ENCODE measurements at places on chromosomes 6 and 20.

DNA sequence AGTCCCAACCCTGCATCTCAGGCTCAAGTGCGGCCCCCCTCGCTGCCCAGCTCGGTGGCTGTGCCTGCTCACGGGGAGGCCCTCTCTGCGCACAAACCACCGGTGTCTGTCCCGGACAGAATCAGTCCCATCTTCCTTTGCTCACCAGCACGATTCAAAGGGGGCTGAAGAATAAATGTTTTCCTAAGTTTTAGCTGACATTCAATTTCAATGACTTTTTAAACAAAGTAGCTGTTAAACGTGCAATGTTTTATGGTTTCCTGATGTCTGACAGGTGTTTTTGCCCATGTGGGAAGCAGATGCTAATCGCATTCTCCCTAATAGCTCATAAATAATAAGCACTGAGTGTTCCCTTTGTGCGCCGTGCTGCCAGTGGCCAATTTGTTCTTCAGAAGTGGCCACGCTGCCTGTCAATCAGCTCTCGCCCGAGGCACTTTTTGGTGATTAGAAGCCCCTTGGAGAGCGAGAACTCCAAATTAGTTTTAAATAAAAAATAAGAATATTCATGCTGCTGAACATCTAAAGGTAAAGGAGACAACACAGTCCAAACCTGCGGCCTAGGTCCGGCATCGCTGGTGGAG, 26.3 kb downstream of the BHLHE23 start:
- no peak for DNase-seq

- no peak for DNase-seq
Measured at GRCh38 chr6:115078555-115078954, 735.7 kb upstream of the HS3ST5 start.

- no peak for DNase-seq
Measured at GRCh38 chr6:1482381-1483166, 93.2 kb downstream of the FOXF2 start.

GRCh38 chr6:30820193-30820592, 64.1 kb upstream of the DDR1 start:
- DNase-seq: no peak

GRCh38 chr6:39367700-39368099, 45.2 kb upstream of the KCNK16 start:
- no peak for DNase-seq

- DNase-seq: no peak
Measured at GRCh38 chr6:21208796-21209186, 384.8 kb upstream of the SOX4 start.

DNA sequence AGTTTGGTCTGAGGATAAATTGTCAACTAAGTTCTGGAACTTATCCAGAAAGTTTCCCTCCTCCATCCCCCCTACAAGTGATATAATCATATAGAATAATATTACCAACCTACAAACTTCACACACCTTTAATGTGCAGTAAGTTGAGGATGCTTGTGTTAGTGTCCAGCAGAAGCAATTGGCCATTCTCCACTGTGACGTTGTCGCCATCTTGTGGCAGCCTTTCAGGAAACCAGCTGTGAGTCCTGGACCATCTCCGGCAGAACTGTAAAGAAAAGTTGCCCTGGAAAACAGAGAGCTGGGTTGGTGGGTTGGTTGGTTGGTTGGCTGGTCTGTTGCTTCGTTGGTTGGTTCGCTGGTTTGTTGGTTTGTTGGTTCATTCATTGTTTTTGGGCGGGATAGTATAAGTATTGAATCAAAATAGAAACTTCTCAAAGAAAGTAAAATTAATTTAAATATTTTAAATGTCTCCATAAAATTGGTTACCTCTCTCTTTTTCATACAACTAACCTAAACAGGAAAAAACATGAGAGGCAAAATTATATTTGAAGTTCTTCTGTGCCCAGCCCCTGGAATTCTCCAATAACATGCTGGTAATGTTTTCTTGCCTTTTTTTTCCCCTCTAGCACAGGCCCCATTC, 127.5 kb downstream of the PKHD1 start:
- peak; percentile 70 for DNase-seq

DNA sequence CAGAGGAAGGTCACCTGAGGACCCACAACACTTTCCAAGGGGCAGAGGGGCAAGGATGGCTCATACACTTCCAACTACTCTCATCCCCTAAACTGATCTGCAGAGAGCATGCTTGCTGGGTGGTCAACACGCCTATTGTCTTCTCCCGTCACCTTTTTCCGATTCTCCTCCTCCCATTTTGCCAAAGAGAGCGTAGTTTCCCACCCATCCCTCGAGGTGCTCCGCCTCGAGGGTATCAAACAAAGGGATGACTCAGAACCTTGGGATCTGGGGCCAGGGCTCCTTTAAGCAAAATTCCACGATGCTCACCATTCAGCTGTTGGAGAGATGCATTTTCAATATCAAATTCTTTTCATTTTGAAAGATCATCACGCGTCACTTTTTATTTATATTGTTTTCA, 507.5 kb upstream of the SULF2 start:
- no peak for DNase-seq

GRCh38 chr6:166565084-166565967, 21.2 kb downstream of the RAMACL start:
- DNase-seq: no peak

GRCh38 chr20:19423097-19423899, 210.9 kb downstream of the SLC24A3 start:
- peak; percentile 75 for DNase-seq

- DNase-seq: no peak
Measured at GRCh38 chr20:57795342-57795697, 85.5 kb upstream of the PMEPA1 start.

DNA sequence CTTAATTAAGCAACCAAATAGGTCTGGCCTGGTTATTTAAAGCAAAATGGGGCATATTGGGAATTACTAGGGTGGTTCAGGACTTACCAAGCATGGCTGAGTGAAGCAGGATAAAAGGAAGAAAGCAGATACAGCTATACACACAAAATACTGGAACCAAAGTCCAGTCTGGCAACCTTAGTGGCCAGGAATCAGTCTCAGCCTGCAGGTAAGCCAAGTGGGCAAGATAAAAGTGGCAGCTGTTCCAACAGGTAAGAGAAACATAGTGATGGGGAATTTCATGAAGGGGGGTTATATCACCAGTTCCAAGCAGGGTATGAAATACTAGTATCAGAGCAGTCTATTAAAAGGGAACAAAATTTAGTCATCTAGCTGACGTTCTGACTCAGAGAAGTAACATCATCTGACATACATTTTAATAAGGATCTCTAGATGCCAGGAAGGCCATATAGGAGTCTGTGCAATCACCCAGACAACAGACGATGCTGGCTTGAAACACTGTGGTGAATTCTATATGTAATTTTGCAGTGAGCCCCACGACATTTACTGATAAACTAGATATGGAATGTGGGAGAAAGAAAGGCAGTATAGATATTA, 292.1 kb upstream of the HSF2 start:
- DNase-seq: no peak

DNA sequence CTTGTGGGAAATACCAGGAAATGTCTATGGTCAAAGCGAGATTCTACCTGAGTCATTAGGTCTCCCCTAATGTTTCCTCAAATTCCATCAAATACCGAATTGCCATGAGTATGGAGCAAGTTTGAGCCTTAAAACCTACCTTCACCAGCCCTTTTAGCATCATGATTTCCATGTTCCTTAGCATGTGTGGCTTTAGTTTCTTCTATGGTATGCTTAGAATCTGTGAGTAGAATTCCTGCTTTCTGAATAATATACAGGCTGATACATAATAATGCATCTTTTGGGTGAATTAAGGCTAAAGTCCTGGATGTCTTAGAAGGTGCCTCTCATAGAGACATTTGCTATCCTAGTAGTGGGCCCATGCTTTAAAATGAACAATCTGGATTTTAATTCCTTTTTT, 32.0 kb downstream of the TSPYL4 start:
- DNase-seq: no peak

DNA sequence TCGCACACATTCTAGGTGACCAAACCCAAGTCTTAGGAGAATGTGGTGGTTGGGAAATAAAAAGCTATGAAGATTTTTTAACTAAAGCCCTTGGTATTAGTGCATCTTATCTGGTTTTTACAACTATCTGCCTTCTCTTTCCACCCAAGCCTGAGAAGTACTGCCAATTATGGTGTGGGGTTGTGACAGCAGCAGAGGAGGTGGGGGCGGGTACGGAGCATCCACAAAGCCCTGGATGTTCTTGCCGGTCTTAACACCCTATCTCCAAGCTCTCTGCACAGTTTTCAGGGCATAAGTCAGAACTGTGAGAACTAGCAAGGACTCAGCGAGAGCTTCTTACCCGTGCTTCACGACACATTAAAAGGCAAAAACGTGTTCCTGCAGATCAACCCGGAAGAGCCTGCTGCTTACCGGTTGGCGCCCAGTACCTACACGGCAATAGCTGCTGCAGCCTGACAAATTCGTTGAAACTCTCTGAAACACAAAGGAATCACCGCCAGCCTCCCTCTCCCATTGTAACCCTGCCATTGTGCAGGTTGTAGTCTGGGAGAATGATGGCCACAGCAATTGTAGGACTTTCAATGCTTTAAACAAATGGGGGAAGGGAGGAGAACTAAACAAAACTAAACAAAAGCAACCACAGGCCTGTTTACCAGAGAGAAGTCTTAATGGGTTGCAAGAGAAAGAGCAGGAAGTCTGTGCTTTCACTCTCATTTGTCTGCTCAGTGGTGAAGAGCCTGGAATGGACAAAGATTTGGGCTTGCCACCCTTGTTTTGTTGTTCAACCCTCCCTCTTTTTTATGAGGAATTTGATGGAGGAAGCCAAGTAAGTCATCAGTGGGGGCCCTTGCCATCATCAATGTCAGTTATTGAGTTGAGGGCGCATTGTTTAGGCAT, 461.0 kb upstream of the JARID2 start:
- DNase-seq: no peak

GRCh38 chr6:110217266-110217665, 37.0 kb downstream of the CDC40 start:
- DNase-seq: no peak

- DNase-seq: no peak
Measured at GRCh38 chr6:17281497-17282481, 628 bp downstream of the RBM24 start.

GRCh38 chr6:131419702-131420101, 153.3 kb upstream of the ARG1 start:
- no peak for DNase-seq

GRCh38 chr6:143527677-143528076, 16.2 kb upstream of the FUCA2 start:
- no peak for DNase-seq

GRCh38 chr6:3726421-3726820, 25.1 kb downstream of the PXDC1 start:
- DNase-seq: no peak

- no peak for DNase-seq
Measured at GRCh38 chr20:19807191-19807945, 49.3 kb downstream of the RIN2 start.

DNA sequence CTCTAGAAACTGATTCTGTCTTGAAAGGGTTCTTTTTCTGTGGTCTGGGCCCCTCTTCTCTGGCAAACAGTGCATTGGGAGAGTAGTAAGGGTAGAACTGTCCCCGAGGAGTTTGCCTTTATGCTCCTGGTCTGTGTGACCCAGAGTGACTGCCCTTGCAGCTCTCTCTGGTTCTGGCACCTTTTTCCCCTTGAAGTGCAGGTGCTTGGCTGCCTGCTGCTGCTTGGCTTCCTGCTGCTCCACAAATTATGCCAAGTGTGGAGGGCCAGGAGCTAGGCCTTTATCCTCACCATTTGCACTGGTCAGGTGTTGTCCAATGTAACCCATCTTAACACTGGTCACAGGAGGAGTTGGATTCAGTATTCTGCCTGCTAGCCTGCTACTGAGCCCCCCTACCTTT, 11.2 kb downstream of the KIZ start:
- no peak for DNase-seq

DNA sequence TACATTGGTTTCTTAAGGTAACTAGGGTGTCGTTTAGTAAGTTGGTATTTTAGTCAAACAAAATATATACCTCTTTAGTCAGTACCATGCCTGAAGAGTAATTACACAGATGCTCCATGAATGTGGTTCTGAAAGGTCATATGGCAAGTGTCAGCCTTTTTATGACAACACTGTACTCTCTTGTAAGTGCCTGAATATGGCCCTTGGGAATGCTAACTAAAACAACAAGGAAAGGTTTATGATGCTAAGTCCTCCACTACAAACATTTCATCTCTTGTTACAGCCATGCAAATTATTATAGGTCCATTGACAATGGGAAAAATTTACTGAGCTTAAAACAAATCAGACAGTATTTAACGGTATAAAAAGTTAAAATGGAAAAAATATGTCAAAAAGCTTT, 39.0 kb upstream of the SUPT3H start:
- DNase-seq: no peak

DNA sequence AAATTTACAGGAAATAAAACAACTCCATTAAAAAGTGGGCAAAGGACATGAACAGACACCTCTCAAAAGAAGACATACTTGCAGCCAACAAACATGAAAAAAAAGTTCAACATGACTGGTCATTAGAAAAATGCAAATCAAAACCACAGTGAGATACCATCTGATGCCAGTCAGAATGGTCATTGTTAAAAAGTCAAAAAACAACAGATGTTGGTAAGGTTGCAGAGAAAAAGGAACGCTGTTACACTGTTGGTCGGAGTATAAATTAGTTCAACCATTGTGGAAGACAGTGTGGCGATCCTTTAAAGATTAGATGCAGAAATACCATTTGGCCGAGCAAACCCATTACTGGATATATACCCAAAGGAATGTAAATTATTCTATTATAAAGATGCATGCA, 858.0 kb upstream of the FLRT3 start:
- DNase-seq: no peak
